Aorta (tissue), 5 donors: ENCODE measurements at places on chromosomes 16 and 17.

DNA sequence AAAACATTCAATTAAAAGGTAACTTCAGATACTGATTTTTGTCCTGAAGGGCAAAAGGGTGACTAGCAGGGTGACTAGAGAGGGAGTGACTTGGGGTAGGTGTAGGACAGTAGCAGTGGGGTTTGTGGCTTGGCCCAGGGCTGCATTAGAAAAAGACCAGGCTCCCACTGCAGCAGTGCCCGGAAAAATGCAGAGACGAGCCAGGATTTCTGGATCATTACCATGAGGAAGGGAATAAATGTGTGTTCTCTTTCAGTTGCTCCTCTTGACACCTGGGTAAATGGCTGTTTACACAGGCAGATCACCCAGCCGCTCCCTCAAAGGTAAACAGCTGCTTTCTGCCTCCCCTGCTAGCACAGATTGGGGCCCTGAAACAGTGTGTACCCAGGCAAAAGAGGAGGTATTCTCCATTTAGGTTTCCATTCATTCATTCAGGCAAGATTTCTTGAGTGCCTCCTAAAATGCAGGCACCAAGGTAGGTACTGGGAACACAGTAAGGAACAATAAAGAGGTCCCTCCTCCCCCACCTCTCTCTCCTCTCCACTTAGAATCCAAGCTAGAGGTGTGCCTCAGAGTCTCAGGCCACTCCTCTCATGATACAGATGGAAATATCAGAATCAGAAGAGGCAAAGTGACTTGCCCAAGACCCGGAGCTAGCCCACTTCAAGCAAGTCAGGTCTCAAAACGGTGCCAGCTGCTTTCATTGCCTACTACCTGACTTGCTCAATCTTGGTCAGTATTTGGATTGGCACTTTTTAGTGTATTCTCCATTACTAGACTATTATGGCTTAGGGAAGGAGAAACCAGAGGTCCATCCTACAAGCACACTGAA, 15.2 kb upstream of the TOX3 start:
- no peak for DNase-seq

- peak; percentile 86 for DNase-seq
Observed at GRCh38 chr17:7173687-7174602, 5.2 kb downstream of the ASGR1 start.

DNA sequence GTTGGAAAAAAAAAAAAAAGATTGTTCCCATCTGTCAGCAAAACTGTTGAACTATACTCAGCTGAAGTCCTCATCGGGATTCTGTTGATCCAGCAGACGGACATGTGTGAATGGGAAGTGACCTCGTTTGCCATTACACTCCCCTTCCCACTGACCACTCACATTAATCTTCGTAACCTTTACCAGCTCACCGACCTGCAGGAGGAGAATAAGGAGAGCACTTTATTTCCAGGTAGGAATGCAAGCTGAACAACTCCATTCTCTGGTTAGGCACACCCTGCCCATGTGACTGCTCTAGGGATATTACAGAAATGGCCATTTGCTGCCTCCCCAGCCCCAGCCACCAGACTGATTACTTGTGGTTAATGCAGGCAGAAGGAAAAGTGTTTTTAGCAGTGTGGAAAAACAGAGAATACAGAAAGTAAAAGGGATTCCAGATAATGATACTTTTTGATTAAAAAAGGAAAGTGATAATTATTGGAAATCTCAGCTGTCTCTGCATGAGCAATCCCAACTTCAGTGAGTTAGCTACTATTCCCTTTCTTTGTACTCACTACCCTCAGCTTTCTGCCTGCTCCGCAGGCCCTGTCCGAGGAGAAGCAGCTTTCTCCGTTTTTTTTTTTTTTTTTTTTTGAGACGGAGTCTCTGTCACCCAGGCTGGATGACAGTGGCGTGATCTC, 23.6 kb upstream of the YWHAE start:
- DNase-seq: no peak

DNA sequence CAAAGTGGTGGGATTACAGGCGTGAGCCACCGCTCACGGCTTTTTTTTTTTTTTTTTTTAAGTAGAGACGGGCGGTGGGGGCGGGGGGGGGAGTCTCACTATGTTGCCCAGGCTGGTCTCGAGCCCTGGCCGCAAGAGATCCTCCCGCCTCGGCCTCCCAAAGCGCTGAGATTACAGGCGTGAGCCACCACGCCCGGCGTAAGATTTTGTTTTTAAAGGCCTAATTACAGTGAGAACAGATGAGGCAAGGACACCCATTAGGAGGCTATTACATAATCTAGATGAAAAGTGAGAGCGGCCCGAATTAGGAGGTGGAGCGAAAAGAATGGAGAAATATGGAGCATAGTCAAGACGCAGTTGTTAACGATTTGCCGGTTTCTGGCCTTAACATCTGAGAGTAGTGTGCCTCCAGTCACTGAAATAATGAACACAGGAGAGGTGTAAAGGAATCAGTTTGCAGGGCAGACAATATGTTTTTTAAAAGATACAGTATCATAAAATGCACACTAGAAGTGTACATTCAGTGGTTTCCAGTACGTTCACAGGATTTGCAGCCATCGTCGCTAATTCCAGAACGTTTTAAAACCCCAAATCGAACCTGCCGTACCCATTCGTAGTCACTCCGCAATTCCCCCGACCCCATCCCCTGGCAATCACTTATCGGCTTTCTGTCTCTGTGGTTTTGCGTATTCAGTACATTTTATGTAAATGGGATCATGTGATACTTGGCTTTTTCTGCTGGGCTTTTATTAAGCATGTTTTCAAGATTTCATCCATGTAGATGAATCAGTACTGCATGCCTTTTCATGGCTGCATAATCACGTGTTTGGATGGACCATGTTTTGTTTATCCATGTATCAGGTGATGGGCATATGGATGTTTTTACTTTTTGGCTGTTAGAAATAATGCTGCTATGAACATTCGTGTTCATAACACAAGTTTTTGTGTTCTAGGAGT, 1.4 kb upstream of the SLX4 start:
- DNase-seq: no peak

DNA sequence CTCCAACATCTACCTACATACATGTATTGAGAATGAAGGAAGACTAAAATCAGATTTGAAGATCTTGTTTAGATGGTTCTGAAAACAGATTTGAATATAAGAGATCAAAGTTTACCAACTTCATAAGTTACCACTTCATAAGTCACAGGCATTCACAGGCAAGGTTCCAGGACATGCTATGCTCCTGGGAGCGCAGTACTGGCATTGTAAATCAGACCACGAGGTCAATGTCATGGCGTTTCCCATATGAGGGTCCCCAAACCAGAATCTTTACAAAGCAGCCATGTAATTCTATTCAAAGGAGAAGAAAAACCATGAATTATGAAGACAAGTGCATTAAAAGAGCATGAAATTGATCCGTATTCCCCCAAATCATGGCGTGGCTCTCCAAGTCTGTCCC, 3.0 kb downstream of the CDH11 start:
- no peak for DNase-seq

DNA sequence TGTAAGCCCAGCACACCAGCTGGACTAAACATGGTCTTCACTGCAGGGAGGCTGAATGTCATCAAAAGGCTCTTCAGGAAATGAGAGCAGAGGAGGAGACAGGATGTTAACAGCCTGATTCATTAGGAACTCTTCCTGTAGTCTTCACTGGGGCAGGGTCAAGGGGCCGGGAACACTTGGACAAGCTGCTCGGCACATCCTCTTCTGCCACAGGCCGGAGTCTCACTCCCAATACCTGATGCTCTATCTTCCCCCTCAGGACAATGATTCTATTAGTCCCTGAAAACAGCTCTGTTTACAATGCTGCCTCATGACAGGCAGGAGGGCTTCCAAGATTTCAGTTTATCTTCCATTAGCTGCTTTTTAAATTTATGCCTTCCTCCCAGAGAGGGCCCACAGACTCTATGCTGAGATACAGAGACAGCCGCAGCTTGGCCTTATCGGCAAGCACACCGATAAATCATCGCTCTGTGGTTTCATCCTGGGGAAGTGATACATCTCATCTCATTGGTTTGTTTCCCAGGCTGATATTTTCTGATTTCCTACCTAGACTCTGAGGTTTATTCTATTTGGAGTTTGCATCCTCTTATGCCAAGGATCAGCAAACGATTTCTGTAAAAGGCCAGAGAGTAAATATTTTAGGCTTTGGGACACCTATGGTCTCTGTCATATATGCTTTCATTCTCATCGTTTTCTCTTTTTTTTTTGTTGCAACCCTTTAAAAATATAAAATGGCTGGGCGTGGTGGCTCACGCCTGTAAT, 214.0 kb upstream of the ASIC2 start:
- DNase-seq: no peak

DNA sequence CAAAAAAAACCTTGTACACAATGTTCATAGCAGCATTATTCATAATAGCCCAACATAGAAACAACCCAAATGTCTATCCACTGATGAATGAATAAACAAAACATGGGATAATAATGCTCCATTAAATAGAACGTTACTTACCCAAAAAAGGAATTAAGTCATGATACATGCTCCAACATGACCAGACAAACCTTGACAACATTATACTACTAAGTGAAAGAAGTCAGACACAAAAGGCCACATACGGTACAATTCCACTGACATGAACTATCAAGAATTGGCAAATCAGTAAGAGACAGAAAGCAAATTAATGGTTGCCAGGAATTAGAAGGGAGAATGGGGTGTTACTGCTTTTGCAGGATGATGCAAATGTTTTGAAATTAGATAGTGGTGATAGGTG, 193.8 kb upstream of the SHISA6 start:
- DNase-seq: no peak

DNA sequence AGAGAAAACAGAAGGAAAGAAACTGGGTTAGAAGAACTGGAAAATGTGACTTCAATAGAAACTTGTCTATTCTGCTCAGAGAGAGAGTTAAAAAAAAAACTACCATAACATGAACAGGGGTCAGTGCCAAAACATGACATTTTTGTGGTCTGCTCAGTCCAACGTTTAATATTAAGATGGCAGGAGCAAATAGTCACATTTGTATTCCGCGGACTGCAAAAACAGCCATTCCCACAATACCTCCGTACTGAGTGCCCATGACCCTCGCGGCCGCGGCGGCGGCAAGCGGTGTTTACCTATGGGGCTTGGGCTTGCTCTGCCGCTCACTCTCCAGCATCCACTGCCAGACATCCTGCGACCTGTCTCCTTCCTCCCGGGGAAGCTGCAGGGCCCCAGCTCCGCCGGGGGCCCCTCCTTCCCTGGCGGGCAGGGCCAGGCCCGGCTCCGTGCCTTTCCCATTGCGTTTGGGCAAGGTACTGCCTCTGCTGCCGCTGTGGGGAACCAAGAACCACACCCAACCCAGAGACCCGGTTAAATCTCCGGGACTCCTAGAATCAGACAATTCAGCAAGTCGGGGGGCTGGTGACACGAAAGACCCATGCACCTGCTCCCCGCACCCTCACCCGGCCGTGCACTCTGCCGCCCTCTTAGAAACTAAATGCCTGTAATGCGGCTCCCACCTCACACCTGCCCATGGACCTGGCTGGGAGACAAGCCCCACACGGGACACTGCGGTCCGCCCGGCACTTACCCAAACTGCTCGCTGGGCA, 24.7 kb downstream of the AXIN2 start:
- DNase-seq: no peak

DNA sequence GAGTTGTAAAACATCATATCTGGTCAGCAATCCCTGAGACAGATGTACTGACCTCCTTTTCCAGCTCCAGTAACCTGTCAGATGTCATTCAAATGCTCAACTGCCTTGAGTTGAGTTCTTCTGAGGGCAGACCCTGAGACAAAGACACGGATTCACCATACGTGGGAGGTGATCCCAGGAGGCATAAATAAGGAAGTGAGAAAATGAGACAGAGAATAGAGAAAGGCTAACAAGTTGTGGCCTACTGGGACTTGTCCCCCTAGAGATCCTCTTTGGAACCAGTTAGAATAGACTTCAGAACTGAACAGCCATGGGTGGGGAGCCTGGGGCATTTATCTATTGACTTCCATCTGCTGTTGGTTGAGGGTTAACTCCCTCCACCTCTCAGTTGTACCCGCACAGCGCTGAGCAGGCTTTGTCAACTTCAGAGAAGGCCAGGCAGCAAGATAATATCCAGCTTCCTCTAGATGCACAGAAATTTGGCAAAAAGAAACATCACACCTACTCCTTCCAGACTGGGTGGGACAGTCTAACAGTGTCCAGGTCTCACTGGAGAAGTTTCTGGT, 123.0 kb upstream of the DYNLRB2 start:
- DNase-seq: no peak

- no peak for DNase-seq
Observed at GRCh38 chr17:72117535-72118334, 3.1 kb upstream of the SOX9 start.

- DNase-seq: peak; percentile 11
Observed at GRCh38 chr17:79620207-79621038, 9.6 kb upstream of the RBFOX3 start.

- DNase-seq: no peak
Observed at GRCh38 chr17:65029605-65030336, 26.8 kb downstream of the GNA13 start.

DNA sequence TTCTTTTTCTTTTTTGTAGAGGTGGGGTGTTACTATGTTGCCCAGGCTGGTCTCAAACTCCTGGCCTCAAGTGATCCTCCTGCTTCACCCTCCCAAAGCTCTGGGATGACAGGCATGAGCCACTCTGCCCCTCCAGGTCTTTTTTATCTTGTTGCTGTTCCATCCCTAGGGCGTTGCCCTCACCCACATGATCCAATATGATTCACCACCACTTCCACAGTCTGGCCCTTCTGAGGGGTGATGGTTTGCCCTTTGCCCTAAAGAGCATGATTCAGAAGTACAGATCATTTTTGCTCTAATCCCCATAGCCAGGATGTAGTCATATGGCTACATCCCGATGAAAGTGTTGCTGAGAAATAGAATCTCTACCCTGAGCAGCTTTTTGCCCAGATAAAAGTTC, 18.8 kb downstream of the STX4 start:
- no peak for DNase-seq

GRCh38 chr17:72387969-72388368, 267.1 kb downstream of the SOX9 start:
- no peak for DNase-seq
